ENCODE measurements at places on chromosomes 5 and 9.
A peak's percentile ranks its signal among the peaks of the same experiment; 100 is the strongest.

GRCh38 chr9:14993901-14994554 lies 83.8 kb upstream of the FREM1 start:
- DNase-seq, result no peak

GRCh38 chr5:135013947-135014570 lies 20.0 kb downstream of the PITX1 start:
- no peak for DNase-seq

DNA sequence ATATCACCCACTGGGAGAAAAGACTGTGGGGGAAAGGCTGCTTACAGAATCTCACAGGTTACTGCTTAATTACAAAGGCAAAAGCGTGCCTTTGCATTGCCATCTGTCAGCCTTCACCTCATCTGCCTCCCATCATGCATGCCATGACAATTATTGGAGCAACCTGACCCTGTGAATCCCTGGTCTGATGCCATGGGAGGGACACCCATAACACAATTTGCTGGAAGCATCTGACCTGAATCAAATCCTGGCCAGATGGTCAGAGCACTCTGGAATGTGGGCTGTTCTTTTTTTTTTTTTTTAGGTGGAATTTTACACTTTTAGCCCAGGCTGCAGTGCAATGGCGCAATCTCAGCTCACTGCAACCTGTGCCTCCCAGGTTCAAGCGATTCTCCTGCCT lies 11.6 kb upstream of the RETREG1 start:
- no peak for DNase-seq

GRCh38 chr9:136564379-136564988 lies 18.6 kb upstream of the NOTCH1 start:
- DNase-seq, result no peak

DNA sequence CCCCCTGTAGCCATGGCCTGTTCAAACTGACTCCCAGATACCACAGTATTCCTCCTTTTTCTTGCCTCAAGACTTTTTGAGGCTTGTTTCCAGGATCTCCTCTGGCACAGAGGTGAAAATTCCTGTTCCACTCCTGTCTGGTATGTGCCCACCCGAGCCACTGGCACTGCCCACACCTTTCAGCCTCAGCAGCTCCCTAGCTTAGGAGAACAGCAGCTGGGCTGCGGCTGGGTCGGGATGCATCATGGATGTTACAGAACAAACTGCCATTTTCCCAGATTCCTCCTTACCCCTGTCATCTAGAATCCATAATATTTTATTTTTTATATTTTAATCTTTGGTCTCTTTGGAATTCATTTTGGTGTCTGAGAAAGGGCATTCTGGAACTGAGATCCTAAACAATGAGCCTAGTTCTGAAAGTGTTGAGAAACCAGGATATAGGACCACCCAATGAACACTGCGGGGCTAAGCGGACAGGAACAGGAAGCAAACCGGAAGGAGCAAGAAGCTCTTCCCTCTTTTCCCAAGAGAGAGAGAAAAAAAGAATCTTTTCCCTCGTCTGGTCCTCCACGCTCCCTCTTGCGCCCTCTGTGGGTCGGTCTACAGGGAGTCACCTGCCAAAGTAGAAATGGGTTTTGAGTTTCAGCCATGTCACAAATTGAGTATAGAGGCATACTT lies 12.5 kb downstream of the OR2S2 start:
- peak; percentile 37 for DNase-seq

DNA sequence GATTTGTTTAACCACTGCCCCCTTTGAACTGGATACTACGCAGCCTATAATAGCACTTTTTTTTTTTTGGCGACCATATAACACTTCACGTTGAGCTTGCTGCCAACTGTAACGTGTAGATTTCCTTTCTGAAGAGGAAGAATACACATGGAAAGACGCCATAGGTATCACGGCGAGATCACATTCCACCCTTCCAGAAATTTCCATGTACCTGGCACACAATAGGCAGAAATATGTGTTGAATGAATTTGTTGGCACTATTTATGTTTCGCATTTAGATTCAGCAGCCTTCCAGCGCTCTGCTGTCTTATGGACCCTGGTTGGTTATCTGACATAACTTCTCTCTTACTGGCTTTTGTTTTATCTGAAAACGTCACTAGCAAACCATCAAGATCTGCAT lies 250.3 kb downstream of the SLIT3 start:
- DNase-seq, result no peak

GRCh38 chr5:137734962-137735554 lies 831 bp downstream of the KLHL3 start:
- DNase-seq, result no peak

GRCh38 chr5:56142233-56142613 lies 90.9 kb downstream of the ANKRD55 start:
- no peak for DNase-seq

GRCh38 chr9:93264338-93265125 lies 80.6 kb downstream of the WNK2 start:
- DNase-seq, result no peak

GRCh38 chr9:95778957-95779356 lies 96.5 kb upstream of the ERCC6L2 start:
- no peak for DNase-seq

- no peak for DNase-seq
Observed at GRCh38 chr9:242461-243080, 27.9 kb downstream of the DOCK8 start.

DNA sequence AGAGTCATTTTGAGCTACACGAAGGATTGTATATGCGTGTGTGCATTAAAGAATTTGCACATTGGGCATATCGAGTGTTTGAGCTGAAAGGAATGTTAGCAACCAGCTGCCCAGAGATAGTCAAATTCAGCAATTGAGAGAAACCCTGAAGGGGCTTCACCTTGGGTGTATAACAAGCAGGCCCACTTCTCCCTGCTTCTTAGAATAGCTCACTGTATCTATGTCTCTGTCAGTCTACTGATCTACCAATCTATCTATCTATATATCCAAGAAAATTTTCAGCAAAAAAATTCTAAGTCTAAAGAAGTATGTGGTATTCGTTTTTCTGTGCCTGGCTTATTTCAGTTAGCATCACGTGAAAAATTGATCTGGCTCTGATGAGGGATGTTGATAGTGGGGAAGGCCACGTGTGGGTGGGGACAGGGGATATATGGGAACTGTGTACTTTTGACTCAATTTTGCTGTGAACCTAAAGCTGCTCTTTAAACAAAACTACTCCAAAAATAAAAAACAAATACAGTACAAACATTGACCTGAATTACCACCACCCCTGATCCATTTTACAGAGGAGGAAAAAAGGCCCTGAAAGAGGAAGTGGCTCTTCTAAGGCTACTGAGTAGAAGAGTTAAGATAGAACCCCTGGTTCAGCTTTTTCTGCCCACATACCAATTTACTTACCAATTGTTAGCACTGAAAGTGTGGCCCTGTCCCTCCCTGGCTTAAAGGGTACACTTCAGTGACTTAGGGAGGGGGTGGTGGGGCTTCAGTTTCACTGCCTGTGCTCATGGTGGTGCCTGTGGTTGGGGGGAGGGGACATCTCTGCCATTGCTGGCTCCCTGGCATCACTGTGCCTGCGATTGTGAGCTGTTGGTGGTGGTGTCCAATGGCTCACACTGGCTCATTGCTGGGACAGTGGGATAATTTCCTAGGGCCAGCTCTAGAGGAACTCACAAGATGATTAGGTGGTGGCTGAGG lies 141.8 kb downstream of the DOCK2 start:
- no peak for DNase-seq

DNA sequence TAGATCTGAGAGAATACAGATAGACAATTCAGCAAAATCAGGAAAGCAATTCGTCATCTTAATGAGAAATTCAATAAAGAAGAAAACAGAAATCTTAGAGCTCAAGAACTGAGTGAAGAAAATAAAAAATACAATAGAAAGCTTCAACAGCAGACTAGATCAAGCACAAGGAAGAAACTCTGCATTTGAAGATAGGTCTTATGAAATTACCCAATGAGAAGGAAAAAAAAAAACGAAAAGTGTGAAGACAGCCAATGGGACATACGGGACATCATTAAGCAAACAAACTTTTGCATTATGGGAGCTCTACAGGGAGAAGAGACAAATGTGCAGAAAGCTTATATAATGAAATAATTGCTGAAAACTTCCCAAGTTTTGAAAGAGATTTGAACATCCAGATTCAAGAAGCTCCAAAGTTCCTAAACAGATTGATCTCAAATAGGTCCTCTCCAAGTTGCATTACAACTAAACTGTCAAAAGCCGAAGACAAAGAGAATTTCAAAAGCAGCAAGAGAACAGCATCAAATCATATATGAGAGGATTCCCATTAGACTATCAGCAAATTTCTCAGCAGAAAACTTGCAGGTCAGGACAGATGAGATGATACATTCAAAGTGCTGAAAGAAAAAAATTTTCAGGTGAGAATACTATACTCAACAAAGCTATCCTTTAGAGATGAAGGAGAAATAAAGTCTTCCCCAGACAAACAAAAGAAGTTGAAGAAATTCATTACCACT lies 10.8 kb upstream of the RLN2 start:
- DNase-seq, result no peak

- no peak for DNase-seq
Observed at GRCh38 chr9:123269281-123269680, 895 bp upstream of the STRBP start.

GRCh38 chr9:137449931-137450538 lies 8.9 kb upstream of the ENTPD8 start:
- DNase-seq, result no peak

DNA sequence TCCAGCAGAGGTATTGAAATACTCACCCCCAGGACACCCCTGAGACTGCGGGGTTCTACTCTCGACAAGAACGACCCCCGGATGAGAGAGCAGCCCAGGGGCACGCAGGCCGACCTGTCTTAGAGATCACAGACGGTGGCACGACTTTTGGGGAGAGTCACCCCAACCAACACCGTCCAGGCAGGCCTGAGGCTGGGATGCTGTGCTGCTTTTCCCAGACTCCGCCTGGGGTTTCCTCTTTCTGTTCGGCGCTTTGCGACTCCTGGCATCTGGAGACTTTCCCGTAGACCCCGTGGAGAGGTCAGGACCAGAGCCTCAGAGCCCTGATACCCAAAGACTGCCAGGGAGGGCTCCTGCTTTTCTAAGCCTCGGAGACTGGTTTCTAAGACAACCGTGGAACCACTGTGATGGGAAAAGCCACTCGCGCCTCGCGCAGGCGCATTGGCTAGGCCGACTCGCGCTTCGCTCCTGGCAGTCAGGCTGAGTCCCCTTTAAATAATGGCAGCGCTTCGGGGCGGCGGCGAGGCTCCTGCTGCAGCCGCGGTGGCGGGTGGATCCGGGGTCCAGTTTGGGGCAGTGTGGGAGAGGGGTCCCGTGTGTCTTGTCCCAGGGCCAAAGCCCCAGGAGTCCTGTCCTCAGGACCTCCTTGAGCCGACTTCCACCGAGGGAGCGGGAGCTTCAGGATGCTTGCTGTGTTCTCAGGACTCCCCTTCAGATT lies 484.0 kb downstream of the SPATA31A7 start:
- DNase-seq, result no peak

- no peak for DNase-seq
Observed at GRCh38 chr9:91946653-91947488, 3.2 kb downstream of the ROR2 start.

DNA sequence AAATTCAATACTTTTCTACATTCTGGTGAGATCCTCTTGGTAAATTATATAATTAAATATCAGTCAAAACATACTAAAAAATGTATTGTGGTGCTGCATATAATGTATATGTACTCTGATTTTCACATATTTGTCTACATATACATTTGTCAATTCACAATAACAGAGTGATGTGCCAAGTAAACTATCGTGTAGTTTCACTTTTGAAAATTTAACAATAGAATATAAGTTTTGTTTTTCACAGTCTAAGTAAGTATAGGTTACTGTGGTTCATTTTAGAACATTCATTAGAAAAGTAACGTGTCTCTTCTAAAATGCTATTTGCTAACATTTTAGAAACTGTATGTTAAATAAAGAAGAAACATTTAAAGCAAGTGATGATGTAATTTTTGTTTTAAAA lies 73.6 kb downstream of the NR3C1 start:
- DNase-seq, result no peak

- DNase-seq, result no peak
Observed at GRCh38 chr5:171633776-171634470, 151.7 kb upstream of the SMIM23 start.

DNA sequence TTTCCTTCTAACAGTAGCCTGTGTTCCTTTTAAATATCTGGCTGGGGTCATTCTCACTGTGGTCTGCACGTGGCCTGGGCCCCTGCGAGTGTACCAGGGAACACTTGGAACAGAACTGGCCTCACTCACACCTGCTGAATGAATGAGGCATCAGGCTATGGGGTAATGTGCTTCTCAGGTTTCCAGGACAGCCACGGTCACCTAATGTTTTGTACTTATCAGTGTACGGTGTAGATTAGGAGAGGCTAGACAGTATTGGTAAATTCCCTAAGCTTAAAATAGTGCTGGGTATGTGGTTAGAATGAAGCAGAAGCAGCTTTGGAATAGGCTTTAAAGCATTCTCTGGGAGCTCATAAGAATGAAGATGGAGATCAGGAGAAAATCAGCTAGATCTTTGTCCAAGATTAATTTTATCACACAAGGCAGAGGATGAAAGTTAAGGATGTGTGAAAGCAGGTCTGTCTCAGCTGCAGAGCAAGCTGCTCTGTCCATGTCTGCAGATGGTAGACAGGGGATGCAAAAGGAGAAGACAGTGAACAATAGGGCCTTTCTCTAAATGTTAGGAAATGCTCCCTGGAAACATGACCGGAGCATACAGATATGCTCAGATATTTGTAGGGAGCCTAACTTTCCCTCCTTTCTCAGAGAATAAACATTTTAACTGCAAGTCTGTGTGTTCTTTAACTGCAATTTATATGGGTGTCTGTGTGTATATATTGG lies 267.5 kb downstream of the NR3C1 start:
- no peak for DNase-seq
